ENCODE measurements at places on chromosomes 1 and 21. TPM values are rescaled to one million over a fixed set of nuclear protein-coding genes. Genes with fewer than 3 reads are reported as not detected.

DNA sequence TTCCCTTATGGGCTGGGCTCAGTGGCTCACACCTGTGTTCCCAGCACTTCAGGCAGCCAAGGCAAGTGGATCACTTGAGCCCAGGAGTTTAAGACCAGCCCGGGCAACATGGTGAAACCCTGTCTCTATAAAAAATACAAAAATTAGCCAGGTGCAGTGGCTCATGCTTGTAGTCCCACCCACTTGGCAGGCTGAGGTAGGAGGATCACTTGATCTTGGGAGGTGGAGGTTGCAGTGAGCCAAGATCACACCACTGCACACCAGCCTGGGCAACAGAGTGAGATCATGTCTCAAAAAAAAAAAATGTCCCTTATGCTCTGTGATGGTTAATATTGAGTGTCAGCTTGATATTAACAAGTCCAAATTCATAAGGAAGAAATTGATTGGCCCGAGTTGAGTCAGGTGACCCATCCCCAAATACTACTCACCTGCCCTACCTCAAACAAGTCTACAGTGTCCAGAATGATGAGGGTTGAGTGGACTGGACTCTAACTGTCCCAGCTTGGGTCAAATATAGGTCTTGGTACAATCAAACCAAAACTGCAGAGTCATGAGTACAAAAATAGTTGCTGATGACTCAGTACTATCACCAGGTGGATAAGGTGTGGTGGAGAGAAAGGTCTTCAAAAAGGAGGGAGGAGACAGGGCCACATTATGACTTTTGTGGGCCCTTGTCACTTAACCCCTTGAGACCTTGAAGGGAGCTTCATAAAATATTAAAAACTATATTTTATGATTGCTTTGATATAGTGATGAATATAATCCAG lies 161.0 kb downstream of the ZNF326 start:
- DNase-seq = no peak

DNA sequence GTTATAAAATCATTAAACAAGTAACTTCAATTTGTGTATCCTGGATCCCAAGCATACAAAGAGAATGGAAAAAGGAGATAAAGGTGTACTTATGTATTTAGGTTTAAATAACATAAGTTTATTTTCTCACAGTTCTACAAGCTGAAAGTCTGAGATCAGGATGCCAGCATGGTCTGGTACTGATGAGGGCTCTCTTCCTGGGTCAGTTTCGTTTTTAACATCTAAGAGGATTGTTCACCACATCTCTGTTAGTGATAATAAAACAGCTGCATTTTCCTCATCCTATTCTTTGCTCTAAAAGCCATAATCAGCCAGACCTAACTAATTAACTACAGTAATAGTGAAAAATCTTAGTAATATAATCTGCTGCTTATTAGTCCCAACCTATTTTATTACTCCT lies 5.2 kb downstream of the EGLN1 start:
- DNase-seq = no peak

- DNase-seq = no peak
Observed at GRCh38 chr1:90175490-90176167, 180.7 kb downstream of the ZNF326 start.

DNA sequence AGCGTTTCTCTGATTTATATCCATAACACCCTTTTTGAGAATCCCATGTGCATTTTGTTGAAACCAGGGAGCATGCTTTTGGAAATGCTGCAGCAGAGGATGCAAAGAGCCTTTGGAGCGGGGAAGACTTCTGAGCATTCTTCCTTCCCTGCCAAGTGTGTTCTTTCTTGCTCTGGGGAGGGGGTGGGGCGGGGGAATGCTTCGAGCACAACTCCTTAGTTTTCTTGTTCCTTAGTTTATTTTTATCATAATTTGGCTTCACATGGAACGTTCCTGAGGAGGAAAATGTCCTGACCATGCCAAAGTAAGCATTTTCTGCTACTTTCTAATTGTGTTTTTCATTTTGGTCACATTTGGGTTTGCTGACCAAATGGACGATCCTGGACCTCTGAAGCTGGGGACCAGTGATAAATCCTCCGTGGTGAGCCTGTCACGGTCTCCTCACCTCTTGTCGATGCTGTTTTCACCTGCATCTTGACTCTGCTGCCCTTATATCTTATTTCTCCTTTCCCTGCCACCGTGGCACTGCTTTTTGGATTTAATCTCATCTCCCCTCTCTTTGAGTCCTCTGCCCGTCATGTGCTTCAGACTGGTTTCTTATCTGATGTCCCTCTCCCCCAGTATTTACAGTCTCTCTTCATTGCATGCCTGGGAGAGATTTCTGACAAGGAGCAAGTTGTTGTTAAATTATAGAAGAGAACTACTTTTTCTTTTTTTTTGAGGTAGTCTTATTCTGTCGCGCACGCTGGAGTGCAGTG lies 2.4 kb downstream of the CTPS1 start:
- DNase-seq = no peak

DNA sequence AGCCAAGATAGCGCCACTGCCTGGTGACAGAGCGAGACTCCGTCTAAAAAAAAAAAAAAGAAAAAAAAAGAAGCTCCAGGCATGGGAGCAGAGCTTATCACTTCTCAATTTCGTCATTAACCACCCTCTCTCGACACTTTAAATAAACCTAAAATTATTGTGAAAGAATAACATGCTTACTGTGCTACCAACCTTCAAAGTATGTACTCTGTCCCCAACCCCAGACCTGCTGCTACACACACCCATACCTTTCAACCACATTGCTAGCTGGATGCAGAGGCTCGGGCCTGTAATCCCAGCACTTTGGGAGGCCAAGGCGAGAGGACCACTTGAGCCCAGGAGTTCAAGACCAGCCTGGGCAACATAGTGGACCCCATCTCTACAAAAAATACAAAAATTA lies 38.7 kb downstream of the GNPAT start:
- no peak for DNase-seq

DNA sequence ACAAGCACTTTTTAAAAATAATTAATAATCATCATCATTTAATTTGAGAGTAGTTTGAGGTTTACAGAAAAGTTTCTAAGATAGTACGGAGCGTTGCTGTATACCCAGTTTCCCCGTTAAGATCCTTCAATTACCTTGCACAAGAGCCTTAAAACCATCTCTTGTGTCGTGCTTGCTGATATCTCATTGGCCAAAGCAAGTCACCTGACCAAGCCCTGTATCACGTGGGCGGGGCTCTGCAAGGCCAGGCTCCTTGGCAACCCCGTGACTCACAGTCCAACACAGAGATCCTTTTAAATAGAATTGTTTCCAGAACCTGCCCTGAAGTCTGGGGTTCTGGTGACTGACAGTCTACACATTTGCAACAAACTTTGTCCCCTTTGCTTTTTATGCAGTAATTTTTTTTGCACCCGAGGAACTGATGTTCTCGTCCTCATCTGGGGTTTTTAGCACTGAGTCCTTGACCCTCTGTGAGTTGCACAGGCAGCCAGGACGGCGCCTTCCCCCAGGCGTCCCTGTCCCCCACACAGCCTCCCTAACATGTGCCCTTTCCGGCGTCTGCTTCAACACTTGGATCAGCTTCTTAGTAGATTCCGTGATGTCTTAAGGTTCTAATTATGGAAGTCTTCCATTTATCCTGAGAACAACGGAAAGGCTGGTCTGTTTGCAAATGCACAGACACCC lies 183.3 kb upstream of the TMEM51 start:
- DNase-seq = peak; percentile 78

- DNase-seq = no peak
Observed at GRCh38 chr1:220705782-220706181, 15.6 kb downstream of the C1orf115 start.

DNA sequence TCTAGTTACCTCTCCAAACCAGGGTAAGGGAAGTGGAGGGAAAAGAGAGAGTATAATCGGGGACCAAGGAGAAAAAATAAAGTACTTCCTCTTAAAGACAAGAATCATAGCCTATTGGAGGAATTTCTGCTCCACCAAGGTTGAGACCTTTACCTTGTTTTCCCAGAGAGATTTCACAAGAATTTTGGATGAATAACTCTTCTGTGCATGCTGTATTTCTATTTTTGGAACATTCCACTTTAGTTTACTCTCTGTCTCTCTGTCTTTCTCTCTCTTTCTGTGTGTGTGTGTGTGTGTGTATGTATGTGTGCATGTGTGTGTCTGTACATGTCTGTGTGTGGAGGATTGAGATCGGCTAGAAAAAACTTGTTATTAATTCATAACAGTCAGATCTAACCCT lies 318.4 kb upstream of the RGS18 start:
- DNase-seq = no peak

DNA sequence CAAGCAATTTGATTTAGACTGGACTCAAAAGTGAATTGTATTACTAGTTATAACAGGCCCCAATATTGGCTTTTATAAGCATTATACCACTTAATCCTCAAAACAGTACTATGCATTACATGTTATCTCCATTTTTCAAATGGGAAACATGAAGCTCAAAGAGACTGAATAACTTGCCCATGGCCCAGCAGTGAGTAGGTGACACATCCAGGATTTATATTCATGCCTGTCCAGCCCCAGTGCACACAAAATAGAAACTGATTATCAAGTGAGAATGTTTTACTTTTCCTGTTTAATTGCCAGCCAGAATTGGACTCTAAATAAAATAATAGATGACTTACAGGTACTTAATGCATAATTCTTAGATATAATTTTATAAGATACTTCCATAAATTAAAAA lies 82.9 kb downstream of the NIBAN1 start:
- DNase-seq = no peak

GRCh38 chr1:43835082-43836021 lies 98.2 kb upstream of the ARTN start:
- peak; percentile 23 for DNase-seq

DNA sequence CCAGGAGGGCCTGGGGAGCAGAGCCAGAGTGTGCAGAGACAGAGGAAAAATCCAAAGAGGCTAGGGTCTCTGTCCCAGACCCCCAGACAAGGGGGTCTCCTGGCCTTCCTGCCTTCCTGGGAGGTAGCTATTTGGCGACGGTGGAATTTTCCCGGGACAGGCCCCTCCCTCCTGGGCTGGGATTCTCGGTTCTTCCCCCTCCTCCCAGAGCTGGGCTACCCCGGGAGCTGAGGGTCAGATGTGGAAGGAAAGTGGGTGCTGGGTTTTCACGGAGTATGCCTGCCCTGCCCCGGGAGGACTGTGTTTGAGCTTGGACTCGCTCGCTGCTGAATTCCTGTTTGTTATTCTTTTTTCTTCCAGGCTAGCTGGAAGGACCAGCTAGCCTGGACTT lies 759 bp downstream of the AMPD2 start:
- DNase-seq = no peak

DNA sequence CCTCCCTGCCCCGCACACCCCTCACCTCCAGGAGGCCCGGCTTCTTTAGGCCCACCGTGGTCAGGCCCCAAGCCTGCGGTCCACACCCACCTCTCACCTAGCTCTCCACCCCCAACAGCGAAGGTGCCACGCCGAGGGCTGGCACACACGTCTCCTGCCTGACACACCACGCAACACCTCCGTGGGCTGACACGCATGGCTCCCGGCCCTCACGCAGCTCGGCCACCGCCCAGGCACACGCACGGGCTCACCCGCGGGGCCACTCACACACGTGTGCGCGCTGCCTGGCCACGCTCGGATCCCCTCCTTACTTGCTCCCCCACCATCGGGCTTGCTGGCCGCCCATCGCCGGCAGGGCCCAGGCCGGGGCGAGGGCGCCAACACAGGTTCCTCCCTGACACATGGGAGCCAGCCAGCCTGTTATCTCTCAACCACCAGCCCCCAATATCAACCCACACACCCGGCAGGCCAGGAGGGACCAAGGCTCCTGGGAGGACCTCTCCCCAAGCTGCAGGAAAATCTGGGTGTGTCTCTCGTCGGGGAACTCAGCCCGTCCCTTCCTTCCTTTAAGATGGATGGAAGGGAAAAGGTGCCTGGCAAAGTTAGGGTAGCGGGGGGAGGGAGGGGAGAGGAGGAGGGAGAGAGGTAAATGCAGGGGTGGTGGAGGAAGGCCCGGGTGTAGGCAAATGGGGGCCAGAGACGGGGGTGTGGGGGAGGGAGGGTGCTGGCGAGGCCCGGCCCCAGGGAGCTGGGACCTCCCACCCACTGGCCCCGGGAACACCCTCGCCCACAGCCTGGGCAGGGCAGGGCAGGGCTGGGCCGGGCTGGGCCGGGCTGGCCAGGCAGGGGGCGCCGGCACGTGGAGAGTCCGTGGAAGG lies 546 bp downstream of the ELOVL1 start:
- DNase-seq = peak; percentile 58

GRCh38 chr1:173867141-173867752 lies 542 bp downstream of the GAS5 start:
- peak; percentile 47 for DNase-seq

DNA sequence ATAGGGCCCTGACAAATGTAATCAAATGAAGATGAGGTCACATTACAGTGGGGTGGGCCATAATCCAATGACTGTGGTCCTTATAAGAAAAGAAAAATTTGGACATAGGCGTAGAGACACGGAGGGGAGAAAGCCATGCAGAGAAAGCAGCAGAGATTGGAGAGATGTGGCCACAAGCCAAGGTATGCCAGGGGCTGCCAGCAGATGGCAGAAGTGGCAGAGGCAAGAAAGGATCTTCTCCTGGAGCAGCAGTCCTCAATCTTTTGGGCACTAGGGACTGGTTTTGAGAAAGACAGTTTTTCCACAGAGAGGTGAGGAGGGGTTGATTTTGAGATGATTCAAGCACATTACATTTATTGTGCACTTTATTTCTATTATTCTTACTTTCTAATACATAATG lies 355.1 kb downstream of the NPHP4 start:
- peak; percentile 50 for DNase-seq

DNA sequence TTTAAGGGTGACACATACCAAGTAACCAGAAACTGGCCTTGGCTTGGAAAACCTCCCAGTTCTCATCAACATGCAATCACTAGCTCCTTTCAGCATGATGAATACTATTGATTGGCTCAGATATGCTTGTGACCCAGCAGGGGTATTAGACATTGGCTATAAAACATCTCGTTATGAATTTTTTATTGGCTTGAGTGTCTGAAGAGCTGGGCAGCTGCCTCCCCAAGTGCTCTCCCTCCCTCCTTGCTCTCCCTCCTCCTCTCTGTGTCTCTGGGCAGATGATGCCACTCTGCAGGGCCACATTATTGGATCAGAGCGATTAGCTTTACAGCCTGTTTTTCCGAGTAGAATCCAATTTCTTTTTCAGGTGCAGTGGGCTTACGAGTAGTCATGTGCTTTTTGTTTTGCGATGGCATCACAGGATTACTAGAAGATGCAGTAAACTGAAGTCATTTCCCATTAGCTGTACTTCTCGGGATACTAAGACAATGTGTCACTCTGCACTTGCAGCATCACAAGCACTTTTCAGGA lies 79.3 kb upstream of the ATF3 start:
- no peak for DNase-seq

DNA sequence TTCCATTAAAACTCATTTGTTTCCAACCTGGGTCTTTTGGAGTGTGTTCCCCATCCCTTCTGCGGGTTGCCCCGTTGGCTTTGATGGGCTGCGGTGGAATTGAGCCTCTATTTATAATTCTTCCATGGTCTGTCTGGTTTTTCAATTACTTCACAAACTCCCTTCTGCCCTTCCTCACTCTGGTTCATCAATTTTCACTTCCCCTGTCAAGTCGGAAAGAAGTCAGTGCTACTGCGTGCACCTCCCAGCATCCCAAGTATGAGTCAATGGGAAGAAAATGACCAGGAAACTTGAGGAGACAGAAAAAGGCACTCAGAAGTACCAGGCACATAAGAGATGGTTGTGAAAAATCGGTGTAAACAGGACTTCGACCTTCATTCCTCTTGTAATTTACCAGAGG lies 126.2 kb downstream of the KAZN start:
- no peak for DNase-seq

- no peak for DNase-seq
Observed at GRCh38 chr1:183516725-183517124, 44.4 kb downstream of the SMG7 start.

The KCNJ6 gene
- total RNA-seq = not detected

The SPATA45 gene
- total RNA-seq = not detected

The SH2D1B gene
- total RNA-seq = not detected

Data from activated CD8-positive, alpha-beta T cell treated with anti-CD3 and anti-CD28 coated beads for 36 hours (primary cell).